ENCODE measurements at places on chromosomes 3 and 15.
A peak's percentile ranks its signal among the peaks of the same experiment; 100 is the strongest.

- no peak for DNase-seq
Observed at GRCh38 chr3:108509871-108510270, 525 bp downstream of the MYH15 start.

DNA sequence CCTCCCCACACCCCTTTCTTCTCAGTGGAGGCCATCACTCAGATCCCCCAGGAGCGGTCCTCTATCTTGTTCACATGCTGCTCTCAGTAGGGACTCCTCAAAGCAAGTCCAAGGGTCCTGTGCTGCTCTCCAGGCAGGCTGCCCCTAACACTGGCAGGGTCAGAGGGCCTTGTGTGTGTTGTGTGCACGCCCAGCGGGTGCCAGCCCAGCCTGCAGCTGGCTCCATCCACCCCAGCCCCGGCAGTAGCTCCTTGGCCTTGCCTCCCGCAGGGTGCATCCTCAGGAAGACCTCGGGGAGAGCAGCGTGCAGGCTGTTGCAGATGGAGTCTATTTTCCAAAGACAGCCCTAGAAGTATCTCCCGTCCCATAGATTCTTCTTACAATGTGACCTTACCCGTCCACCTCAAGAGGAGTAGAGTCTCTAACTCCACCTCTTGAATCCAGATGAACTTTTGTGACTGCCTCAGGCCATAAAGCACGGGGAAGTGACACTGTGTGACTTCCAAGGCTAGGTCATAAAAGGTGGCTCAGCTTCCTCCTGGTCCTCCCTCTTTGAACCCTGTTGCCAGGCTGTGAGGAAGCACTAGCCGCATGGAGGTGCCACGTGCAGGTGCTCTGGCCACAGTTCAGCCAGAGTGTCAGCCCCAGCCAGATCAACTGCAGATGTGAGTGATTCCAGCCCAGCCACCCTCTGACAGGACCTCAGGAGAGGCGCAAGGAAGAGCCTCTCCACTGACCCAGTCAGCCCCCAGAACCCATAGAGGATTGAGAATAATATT lies 531.6 kb downstream of the SHQ1 start:
- no peak for DNase-seq

- peak; percentile 8 for DNase-seq
Observed at GRCh38 chr3:72890166-72890925, 2.5 kb downstream of the GXYLT2 start.

DNA sequence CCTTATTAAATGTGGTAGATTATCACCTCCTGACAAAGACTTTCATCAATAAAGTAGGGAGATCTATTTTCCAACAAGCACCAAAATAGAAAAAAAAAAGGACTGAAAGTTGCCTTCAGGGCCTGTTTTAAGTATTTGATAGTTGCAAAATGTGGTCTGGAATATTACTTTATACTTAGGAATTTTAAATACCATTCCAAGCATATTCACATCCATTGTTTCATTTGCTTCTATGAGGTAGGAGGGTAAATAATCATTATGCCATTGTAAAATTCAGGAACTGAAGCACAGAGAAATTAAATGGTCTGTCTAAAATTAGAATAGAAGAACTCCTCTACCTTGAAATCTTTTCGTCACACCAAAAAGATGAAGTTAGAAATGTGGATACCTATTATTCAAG lies 110.0 kb downstream of the TMCC1 start:
- peak; percentile 2 for DNase-seq

DNA sequence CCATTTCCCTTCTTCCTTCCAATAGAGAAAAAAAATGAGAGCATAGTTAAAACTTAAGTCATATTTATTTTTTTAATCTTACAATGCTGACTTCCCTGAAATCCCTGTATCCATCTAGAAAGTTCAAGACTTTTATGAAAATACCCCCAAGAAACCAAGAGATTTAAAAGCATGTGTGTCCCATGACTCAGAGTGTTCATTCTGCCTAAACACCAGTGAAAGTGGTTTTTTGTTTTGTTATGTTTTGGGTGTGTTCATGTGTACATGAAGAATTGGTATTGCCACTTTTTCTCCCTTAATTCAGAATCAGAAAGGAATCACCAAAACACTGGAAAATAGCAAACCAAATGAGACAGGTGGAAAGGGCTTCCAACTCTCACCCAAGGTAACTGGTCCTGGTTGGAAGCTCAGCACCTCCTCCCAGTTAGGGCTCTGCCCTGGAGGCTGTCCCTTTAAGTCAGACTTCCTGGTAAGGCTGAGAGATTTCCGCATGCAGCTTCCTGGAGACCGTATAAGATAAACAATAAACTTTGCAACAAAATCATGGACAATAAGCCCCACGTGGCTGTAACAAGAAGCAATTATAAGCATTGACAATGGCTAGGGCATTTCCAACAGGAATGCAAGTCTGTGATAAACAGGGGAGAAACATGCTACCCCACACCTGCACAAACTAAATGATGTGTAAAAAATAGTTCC lies 121.9 kb upstream of the ARHGEF3 start:
- no peak for DNase-seq

- DNase-seq: no peak
Observed at GRCh38 chr3:141184430-141184829, 47.2 kb upstream of the PXYLP1 start.

DNA sequence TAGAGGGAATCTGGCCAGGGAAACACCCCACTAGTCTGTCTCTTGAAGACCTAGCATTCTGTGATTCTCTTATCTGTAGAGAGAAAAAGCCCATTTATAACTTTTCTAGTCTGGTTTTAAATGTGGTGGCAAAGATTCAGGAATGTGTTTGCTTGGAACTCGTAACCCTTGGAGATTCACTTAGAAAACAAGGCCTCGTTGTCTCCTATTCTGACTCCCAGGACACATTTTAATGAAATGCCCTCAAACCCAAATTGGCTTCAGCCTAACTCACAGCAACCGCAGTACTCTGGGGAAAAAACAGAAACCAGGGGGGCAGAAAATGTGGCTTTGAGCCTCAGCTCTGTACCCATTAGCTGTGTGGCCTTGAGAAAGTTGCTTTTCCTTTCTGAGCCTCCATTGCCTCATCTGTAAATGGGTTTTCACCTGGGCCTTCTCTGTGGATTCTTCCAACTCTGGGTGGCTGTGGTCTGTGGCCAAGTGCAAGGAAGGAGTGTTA lies 36.5 kb downstream of the RPLP1 start:
- DNase-seq: no peak

DNA sequence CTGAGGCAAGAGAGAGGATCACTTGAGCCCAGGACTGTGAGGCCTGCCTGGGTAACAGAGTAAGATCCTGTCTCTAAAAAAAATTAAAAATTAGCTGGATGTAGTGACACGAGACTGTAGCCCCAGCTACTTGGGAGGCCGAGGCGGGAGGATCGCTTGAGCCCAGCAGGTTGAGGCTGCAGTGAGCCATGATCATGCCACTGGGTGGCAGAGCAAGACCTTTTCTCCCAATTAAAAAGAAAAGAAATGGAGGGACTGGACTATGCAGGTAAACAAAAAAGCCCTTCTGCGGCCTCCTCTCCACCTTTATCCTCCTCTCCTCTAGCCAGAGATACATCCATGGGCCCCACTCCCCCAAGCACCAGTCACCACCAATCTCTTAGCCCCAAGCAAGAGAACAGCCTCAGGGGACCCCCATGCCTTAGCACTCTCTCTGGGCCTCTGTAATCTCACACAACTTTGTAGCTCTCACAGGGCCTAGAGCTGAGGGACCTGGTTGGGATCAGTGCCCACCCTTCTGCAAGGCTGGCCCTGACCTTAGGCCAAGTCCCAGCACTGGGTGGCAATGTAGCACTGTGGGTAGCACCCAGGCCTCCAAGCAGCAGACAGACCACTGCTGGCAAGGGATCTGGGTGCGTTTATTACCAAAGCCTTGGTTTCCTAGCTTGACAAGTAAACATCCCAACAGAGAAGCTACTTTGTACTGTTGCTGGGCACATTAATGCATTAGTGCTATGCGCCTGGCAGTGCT lies 43.4 kb downstream of the FAM174B start:
- no peak for DNase-seq
